ENCODE measurements at places on chromosomes 6 and 20.

DNA sequence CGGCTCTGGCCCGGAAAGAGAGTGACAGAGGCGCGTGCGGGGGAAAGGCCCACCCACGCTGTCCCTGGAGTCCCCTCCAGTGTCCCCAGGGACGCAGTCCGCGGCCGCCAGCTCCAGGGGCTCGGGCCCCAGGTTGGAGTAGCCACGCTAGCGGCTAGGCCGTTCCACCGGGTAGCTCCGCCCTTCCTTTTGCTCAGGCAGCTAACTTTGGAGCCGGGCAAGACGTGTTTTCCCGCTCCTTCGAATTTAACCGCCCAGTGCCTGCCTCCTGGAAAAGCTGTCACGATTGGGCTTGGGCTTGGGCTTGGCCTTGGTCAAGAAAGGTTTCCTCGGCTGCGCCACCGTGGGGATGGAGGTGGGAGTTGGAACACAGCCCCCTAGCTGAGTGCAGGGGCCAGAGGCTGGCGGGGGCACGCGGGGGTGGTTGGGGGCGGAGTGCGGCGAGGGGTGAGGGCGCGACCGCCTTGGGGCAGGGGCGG is 4.7 kb downstream of the LINC00237 start:
- no peak for DNase-seq

GRCh38 chr6:46137387-46137786 is 7.6 kb downstream of the ENPP4 start:
- no peak for DNase-seq

DNA sequence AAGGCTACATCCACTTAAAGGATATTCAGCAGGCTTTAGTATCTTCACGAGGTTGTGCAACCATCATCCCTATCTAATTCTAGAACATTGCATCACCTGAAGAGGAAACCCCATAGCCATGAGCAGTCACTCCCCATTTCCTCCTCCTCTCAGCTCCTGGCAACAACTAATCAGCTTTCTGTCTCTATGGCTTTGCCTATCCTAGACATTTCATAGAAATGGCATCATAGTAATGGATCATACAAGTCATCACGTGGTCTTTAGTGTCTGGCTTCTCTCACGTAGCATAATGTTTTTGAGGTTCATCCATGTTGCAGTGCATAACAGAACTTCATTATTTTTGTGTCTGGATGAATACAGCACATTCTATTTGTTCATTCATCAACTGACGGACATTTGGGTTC is 20.5 kb downstream of the SNAI1 start:
- DNase-seq = no peak

DNA sequence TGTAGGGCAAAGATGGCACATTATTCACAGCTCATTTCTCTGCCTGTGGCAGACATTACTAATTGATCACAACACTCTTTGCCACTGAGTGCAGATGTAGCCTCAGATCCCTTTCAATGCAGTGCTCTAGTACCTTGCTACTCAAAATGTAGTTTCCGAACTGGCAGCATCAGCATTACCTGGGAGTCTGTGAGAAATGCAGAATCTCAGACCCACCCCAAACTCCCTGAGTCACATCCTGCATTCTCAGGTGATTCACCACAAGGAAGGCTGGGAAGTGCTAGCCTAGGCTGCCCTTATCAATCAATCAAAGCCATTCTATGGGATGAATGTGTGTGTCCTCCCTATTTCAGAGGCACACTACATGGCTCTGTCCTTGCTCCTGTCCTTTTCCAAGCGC is 58.5 kb downstream of the PCNA start:
- DNase-seq = no peak

DNA sequence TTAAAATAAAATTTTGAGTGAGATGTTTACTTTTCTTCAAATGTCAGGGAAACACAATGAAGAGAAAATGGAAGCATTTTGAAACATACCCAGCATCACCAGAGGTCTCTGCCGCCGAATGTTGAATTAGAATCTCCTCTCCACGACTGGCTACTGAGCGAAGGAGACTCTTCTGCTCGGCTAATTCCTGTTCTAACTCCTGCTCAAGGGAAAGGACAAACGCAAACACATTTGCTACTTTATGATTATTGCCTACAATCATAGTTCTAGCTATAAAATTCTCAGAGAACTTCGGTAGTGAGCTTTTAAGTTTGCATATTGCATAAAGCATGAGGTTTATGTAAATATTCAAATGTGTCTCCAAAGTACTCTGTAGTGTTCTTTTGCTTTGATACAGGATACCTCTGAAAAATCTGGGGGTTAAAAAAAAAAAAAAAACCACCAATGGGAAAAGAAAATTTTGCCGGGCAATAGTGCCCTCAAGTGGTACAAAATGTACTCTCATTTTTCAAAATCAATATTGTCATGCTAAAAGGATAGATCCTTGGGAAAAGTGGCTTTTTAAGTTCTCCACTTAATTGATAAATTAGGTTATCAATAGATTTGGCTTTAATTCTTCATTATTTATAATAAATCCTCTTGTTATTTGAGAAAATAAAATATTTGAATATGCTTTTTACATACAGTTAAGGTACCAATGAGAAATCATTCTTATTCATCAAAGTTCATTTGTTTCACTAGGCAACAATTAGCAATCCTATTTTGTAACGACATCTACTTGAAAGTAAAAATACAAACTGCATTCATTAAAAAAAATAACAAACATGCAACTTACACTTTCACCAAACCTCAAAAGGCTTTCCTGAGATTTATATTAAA is 369.0 kb downstream of the SYNE1 start:
- DNase-seq = no peak

- DNase-seq = no peak
These were observed 346.8 kb upstream of the CNR1 start for GRCh38 chr6:88512951-88513350.

DNA sequence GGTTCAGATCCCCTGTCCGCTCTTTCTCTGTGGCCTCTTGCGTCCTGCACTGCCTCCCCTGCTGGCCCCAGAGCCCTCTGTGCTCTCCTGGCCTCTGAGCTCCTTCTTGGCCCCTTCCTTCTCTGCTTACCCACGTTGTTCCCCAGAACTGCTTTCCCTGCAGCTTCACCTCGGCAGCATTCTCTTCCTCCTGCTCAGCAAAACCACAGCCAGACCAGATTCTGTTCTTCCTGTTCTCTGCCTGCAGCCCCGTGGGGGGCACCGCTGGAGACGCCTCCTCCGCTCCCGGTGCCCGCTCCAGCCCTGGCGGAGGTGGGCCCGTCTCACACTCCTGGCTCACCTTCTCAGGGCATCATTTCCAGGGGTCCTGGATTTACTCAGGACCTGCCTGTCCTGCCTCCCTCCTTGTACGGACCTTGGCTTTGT is 59.7 kb downstream of the TCP11 start:
- DNase-seq = no peak

- no peak for DNase-seq
These were observed 143.1 kb downstream of the ADGRG6 start for GRCh38 chr6:142444881-142445301.

- DNase-seq = no peak
These were observed 205.6 kb downstream of the DTNBP1 start for GRCh38 chr6:15457121-15457650.

- DNase-seq = no peak
These were observed 54.1 kb downstream of the TULP4 start for GRCh38 chr6:158366363-158366762.

- no peak for DNase-seq
These were observed 42.3 kb upstream of the COL21A1 start for GRCh38 chr6:56289721-56290120.

GRCh38 chr20:32982617-32983458 is 21.4 kb downstream of the SUN5 start:
- no peak for DNase-seq

- DNase-seq = no peak
These were observed 386.3 kb upstream of the MAP3K7 start for GRCh38 chr6:90973188-90973587.

DNA sequence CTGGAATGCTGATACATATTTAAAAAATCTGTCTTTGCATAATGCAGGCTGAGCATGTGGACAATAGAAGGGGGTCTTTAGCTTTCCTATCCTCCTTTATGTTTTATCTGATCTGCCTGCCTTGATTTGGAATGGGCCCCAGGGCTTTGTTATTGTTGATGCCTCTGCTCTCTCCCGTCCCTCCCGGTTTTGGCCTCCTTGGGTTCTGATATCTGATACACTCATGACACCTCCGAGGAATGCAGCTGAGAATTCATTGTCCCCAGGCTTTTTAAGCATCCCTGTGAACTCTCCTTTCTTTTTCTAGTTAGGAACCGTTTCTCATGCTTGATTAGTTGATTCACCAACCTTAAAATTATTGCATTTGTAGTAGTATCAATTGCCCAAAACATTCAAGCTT is 185.5 kb upstream of the RALGAPA2 start:
- DNase-seq = no peak

GRCh38 chr6:117143647-117144046 is 121.7 kb upstream of the VGLL2 start:
- DNase-seq = no peak

- DNase-seq = no peak
These were observed 27.3 kb downstream of the PRDM1 start for GRCh38 chr6:106113256-106113959.

GRCh38 chr6:17289630-17290061 is 8.5 kb downstream of the RBM24 start:
- no peak for DNase-seq

- DNase-seq = no peak
These were observed 1.5 kb upstream of the PPDPF start for GRCh38 chr20:63518946-63519667.

- DNase-seq = no peak
These were observed 12.2 kb upstream of the C6orf118 start for GRCh38 chr6:165321555-165322145.

- DNase-seq = no peak
These were observed 107.9 kb upstream of the PLEKHG1 start for GRCh38 chr6:150491811-150492172.

- no peak for DNase-seq
These were observed 11.2 kb downstream of the PREP start for GRCh38 chr6:105391705-105392104.

DNA sequence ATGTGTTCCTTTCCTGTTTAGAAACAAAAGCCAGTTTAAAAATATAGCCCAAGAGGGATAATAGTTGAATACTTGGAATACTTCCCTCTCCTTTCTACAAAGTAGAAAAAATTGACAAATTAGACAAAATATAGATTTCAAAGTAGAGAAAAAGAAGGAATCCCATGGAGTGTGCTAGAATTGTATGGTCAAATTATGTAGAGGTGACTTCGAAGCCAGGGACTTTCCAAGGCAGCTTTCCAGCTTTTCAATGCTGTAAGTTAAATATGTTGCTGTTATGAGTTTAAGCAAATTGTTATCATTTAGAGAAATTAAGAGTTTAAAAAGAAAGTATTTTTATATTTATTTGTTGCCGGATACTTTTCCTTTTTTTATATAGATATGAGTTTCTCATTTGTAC is 415.5 kb upstream of the OPRM1 start:
- no peak for DNase-seq

DNA sequence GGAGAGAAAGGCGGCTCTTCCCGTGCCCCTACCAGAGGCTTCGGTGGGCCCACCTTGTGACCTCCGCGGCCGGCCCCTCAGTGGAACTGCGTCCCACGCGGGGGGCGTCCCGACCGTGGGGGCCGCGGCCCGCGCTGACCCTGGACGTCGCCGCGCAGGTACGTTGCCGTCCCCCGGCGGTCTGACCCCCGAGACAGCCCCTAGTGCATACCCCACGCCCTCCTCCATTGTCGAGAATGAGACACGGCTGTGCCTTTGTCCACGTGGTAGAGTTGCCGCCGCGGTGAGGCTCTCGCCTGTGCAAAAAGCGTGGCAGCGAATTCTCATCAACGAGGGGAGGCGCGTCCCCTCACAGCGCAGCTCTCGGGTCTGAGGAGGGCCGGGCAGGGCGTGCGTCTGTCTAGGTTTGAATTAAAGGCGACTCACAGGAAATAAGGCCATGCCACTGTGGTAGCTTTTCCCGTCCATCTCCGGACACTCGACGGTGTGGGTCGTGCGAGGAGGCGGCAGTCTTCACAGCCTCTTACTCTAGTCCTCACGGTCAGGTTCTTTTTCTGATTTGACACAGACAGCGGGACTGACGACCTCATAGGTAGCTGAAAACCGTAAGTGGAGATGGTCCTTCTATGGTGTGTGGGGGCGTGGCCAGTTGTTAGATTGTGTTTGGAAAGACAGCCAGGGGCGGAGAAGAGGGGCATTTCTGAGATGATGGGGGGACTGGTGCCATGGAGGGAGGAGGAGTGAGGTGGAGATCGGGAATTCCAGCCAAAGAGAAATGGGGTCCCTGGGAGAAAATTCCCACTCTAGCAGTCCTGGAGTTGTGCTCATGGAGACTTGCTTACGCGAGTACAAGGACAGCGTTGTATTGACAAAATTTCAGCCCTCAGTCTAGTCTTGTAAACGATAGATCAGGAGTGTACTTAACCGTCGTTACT is 580 bp downstream of the NXT1 start:
- peak; percentile 91 for DNase-seq

DNA sequence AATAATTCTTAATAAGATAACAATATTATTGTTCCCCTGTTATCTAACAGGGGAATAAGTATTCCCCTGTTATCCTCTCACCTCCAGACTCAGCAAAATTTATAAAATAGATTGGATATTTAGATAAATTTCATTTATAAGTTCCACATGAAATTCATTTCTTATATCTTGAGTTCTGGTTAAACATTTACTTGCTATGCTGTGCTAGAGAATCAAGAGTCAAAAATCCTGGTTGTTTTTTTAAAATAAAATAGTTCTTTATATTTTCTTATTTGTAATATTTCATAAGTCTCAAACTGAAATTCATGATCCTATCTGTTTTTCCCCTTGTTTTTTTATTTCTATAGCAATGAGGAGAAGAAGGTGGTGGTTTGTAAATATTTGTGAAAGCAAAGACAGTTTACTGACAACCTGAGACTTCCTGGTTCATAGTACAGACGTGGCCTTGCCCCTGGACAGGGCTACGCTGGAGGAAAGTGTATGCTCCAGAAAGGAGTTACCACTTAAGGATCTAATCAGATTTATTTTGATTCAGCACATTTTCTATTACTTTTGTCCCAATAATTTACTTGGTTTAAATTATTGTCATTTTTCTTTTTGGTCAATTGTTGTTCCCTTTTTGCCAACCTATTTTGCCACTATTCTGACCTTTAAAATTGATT is 37.8 kb upstream of the MARCKS start:
- no peak for DNase-seq

- DNase-seq = no peak
These were observed 22.5 kb upstream of the RIPK1 start for GRCh38 chr6:3045777-3046176.

- no peak for DNase-seq
These were observed 193.5 kb upstream of the CNR1 start for GRCh38 chr6:88359530-88360202.

DNA sequence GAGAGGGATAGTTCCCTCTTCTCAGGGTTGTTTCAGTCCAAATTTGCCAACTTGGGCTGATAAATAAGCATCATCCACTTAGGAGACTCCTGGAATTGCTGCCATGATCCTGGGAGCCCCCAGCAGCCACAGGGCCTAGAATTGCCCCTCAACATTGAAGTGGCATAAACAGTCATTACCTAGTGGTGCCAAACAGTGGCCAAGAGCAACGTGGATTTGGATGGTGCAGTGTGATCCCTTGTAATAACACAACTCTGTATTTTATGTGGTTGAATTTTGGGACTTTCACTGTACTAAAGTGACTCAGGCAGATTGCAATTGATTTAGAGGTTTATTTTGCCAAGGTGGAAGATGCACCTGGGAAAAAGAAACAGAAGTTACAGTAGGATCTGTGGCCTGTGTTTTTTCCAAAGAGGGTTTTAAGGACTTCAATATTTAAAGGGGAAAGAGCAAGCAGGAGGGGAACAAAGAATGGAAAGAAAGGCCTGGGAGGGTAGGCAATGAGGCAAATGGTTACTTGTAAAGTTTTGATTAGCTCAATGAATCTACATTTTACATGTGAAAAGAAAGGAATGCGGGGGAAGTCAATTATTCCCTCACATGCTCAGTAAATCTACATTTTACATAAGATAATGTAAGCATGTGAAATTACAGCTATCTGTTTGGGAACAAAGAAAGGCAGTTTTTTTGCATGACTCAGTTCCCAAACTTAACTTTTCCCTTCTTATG is 168.0 kb upstream of the NOX3 start:
- DNase-seq = no peak

Measured in vagina (tissue), 2 donors.